ENCODE measurements at places on chromosomes 3 and 15.
A peak's percentile ranks its signal among the peaks of the same experiment; 100 is the strongest.

DNA sequence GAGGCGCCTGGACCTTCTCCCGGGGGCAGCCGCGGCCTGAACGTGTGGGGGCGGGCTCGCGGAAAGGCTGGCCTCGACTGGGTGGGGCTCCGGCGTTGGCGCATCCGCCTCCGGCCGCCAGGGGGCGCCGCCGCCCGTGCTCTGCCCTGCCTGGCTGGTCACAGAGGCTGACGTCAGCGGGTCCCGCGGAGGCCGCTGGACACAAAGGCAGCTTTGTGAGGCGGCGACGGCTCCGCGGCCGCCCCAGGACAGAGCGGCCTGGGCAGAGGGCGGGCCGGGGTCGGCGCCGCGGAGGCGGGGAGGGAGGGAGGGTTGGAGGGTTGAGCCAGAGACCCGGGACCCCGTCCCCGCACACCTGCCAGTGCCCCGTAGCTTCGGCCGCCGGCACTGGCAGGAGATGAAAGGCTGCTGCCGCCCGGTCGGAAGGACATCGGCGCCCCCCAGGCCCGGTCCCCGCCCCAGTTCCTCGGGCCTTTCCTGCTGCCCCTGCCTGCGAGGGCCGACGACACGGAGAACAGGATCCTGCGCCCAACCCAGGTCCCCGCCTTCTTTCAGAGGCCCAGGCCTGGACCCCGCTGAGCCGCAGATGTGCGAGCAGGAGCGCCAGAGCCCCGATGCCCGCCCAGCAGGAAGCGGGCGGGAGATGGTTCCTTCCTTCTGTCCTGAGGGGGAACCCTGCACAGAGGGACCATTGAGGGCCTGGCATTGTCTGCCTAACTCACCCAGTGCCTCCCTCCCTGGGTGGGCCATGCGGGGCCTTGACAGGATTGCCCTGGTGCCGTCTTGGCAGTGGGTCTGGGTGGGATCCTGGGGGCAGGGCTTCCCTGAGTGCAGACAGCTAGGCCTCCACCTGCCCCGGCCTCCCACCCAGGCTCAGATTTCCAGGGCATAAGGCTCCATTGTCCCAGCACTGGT is 8.7 kb upstream of the SEMA3B start:
- peak; percentile 94 for DNase-seq
- peaks cover 38% of the 10 kb centered on the region for H3K4me1 ChIP-seq
- peaks cover 36% of the 10 kb centered on the region for H3K36me3 ChIP-seq
- H3K27ac ChIP-seq, result peak overlapping the region; percentile 91

- no peaks in the 10 kb centered on the region for H3K36me3 ChIP-seq
- H3K4me3 ChIP-seq, result no peak overlapping the region
Measured at GRCh38 chr3:71703797-71704196, 21.4 kb downstream of the EIF4E3 start.

GRCh38 chr15:38696109-38696727 is 131.6 kb upstream of the RASGRP1 start:
- no peak for DNase-seq
- H3K27ac ChIP-seq, result no peak overlapping the region
- H3K27me3 ChIP-seq, result no peaks in the 10 kb centered on the region
- no peaks in the 10 kb centered on the region for H3K36me3 ChIP-seq
- peaks cover 7% of the 10 kb centered on the region for H3K4me1 ChIP-seq

- no peak for DNase-seq
Measured at GRCh38 chr15:82802497-82802896, 3.4 kb downstream of the FSD2 start.
